ENCODE measurements at places on chromosomes 3 and 15. TPM values are rescaled to one million over a fixed set of nuclear protein-coding genes. Genes with fewer than 3 reads are reported as not detected.

GRCh38 chr3:155386919-155387318 is 93.4 kb upstream of the STRIT1 start:
- peak; percentile 11 for DNase-seq

GRCh38 chr3:141422961-141423582 is 54.8 kb downstream of the ZBTB38 start:
- DNase-seq: no peak

GRCh38 chr3:12465836-12466225 is 18.4 kb upstream of the TSEN2 start:
- no peak for DNase-seq

- no peak for DNase-seq
Observed at GRCh38 chr3:128316481-128316891, 150.2 kb downstream of the DNAJB8 start.

DNA sequence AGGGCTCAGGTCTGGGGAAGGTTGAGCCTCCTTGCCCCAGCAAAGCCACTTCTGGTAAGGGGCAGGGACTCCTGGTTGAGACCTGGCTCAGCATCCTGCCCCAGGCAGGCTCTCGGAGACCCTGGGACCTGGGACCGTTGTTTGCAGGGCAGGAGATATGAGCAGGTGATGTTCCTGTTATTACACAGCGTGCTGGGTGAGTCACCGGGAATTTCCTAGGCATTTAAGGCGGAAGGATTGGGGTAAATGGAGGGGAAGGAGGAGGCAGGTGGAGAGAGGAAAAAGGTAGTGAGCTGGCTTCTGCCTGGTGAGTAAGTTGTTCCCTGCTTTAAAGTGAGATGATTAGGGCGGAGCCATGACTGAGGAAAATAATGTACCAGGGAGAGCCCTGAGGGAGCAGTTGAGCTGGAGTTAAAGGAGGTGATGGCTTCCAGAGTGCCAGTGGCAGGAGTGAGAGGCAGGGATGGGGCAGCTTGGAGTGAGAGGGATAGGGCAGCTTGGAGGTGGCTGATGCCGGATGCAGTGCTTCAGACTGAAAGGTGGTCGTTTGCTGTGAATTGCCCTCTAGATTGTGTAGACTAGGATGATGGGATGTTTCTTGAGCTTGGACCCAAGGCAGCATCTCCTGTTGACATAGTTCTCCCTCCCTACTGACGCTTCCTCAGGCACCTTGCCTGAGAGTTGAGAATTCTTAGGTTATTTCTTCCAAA is 79.4 kb downstream of the AAGAB start:
- DNase-seq: no peak

DNA sequence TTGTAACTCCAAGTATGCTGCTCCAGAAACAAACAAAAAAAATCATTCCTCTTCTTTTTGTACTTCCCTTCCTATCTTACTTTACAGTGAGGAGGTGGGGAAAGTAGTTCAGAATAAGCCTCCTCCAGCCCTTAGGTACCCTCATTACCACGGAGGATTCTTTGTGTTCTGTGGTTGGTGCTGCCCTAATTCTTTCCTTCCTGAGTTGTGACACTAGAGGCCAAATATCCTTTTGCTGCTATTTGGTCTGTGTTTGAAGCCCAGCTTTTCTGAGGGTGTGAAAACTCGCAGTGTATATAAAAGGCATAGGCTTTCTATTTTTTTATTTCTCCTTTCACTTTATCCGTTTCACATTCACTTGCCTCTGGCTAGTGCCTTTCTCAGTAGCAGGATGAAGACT is 98.2 kb downstream of the HHLA2 start:
- DNase-seq: no peak

DNA sequence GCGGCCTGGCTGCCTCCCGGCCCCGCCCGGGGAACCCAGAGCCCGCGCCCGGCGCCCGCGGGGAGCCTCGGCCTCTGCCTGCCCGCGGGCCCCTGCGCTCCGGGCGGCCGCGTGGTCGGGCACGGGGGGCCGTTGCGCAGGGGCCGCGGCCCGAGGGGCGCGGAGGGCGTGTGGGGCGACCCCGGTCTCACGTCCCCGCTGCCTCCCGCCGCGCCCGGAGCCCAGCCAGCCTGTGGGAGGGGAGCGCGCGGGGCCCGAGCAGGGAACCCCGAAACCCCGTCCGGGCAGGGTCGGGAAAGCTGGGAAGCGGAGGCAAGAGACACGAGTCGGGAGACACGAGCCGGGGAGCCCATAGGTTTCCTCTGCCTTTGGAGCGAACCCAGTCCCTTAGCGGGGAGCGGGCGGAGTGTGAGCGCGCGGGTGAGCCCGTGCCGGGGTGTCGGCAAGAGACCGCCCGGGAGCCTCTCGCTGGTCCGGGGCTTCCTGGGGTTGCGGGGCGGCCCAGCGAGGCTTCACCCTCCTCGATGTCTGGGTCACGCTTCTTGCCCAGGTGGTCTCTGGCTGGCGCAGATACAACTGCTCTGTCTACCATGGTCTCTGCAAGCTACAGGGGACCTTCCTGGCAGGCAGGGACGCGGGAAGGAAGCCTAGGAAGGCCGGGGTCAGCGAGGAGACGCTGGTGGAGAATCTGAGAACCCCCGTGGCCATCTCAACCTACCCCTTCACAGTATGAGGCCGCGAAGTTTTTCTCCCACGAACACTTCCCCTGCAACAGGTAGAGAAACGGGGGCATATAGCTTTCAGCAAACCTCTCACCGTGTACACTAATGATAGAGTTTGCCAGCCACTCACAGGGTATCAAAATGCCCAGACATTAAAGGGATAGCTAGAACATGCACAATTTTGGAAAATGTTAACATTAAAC is 586 bp downstream of the LRRK1 start:
- DNase-seq: peak; percentile 12

TIGIT gene
- not detected for total RNA-seq

- DNase-seq: no peak
Observed at GRCh38 chr3:158451405-158452055, 119.5 kb upstream of the MLF1 start.

- peak; percentile 78 for DNase-seq
Observed at GRCh38 chr3:4350789-4351163, 47.6 kb downstream of the SETMAR start.

- no peak for DNase-seq
Observed at GRCh38 chr15:52680761-52681160, 1.6 kb upstream of the ATOSA start.

- no peak for DNase-seq
Observed at GRCh38 chr15:33242165-33242564, 47.7 kb upstream of the FMN1 start.

DNA sequence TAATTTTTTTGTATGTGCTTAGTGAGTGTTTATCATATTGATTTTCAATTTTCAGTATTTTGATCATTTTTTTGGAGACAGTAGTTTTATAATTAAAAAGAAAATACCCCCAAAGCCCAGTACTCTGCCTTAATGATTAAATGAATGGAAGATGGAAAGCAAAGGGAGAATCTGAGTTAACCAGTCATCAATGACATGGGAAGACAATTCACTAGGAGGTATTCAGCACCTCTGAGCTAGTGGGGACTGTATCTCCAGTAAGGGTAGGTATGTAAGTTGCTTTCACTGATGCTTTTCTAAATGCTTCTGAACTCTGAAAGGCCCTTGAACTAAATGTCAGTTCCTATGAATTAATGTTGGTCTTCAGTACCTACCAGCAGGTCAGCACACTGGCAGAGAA is 590.4 kb upstream of the DPPA4 start:
- DNase-seq: no peak

CPLX3 gene
- not detected for total RNA-seq

- no peak for DNase-seq
Observed at GRCh38 chr3:39063143-39063542, 11.3 kb downstream of the WDR48 start.

GRCh38 chr3:113454057-113454456 is 12.8 kb upstream of the CFAP44 start:
- DNase-seq: no peak

- DNase-seq: no peak
Observed at GRCh38 chr3:35492841-35493240, 146.5 kb upstream of the ARPP21 start.

CYP1A1 gene
- not detected for total RNA-seq

GRCh38 chr15:66588537-66588936 is 22.7 kb upstream of the LCTL start:
- no peak for DNase-seq

DNA sequence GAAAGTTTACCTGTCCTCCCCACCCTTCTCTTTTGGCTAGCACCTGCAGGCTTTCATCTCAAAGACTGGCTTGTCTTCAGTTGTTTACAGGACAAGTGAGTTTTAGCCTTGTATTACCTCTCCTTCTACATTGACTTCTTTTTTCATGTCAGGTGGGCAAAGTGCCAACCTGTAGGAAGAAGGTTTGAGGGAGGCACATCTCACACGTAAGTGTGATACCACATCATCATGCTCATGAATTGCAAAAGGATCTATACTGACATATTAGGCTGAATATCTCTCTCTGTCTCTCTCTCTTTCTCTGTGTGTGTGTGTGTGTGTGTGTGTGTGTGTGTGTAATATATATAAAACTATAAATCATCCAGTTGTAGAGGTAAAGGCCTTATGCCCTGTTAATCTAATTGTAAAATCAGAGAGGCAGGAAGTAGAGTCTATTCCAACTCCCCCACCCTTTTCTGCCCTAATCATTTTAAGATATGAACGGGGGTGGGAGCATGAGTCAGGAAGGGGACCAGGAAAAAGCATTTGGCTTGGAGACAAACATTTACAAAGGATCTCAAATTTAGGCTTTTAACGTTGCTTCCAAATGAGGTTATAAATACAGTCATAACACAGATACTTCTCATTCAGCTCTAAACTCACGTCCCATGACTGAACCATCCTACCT is 107.0 kb upstream of the PFN2 start:
- no peak for DNase-seq

DNA sequence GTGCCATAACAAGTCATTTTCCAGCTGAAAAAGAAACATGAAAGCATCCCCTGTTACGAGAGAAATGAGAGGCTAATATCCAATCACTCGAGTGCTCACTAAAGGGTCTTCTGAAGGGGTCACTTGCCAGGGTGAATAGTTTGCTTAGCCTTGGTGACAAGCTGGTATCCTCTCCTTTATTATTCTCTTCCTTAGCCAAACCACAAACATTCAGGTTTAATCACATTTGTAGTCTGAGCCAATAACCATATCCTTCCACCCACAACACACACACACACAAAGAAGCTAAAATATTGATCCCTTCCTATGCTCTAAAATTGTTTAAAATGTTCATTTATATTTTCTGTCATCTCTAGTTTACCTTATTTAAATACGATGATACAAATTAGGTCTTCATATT is 240.5 kb upstream of the TMCO5A start:
- no peak for DNase-seq

SEMA6D gene
- not detected for total RNA-seq

DNA sequence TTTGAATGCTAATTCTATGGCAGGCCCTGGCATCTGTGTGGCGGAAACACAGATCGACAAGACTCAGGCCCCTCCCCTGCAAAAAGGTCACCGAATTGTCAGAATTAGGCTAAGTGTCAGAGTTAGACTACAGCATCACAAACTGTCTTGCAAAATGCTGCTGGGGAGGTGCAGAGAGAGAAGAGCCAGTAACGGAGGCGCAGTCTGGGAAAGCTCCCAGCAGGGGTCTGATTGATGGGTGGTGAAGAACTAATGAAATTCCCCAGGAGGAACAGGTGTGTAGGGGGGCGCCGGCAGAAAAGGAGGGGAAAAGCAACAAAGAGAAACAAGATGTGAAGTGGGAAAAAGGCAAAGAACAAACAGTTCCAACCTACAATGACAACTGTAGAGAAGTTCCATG is 72.7 kb upstream of the TAMM41 start:
- DNase-seq: no peak

DNA sequence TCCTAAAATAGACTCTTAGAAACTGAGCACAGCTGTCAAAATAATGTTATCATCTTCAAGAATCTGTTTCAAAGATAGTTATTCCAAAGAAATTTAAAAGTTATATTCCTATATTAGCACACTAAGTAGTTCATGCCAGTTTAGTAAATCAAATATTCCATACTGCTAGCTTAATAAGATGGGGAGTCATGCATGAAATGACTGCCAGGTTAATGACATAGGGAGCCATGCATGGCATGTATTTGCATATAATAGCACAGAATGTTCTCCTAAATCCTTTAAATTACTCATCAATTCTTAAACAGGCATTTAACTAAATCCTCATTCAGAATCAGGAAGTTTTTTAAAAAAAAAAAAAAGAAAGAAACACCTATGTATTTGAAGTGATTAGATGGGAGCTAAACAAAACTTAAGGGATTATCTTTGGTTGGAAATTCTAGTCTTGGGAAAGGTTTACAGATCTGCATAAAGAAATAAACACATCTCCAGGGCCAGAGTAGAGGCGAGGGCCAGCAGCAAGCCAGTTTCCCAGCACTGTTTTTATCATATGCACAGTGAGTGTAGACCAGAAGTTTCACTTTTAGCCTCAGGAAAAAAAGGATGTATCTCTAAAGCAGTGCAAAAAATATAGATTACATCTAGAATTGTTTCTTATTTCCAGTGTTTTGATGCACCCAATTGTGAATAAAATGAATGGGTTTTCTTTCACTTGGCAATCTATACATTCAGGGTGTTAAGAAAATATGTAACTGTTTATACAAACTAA is 366.4 kb upstream of the AGTR1 start:
- no peak for DNase-seq

- no peak for DNase-seq
Observed at GRCh38 chr3:48897460-48898376, 964 bp downstream of the SLC25A20 start.

DNA sequence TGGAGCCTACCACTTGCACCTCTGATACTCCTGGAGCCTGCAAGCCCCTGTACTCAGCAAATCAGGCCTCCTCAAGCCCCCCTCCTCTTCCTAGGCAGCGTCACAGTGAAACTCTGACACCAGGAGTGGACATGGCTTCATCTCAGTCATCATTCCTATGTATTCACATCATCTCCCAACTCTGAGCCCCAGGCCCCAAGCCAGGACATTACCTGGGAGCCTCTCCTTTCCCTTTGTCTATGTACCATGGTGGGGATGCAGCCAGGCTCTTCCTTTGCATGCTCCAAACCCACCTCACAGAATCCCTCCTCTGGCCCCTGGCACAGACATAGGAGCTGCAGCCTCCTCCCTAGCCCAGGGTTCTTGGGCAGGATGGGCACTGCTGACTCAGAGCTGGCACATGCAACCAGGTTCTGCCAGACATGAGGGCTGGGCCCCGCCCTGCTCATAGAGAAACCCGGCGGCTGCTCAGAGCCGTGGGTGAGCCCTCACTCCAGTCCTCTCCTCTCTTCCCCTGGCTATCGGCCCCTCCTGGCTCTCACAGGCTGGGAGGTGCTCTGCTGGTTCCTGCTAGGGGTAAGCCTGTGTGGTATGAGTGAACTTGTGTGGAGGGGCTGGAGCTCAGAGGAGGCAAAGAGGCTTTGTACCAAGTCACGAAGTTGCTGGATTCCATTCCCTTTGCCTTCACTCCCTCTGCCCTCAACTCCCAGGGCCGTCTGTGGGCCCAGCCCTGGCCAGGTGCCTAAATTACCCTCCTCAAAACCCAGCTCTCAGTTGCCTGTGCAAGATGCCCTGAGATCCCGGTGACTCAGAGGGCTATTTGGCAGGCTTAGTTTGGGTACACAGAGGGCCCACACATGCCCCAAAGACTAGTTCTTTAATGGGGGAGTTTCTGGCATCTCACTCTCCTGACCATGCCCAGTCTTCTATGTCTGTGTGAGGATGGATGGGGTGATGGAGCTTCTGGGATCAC is 1.9 kb upstream of the PLCD1 start:
- DNase-seq: peak; percentile 56

Measured in G401 (cell line).